ENCODE measurements at places on chromosomes 7 and 10.
A peak's percentile ranks its signal among the peaks of the same experiment; 100 is the strongest.

GRCh38 chr10:72785409-72785808 is 93.5 kb downstream of the MCU start:
- DNase-seq: no peak

GRCh38 chr7:82358009-82358578 is 85.5 kb downstream of the CACNA2D1 start:
- DNase-seq: no peak

- DNase-seq: no peak
Measured at GRCh38 chr10:124614003-124614659, 130.0 kb downstream of the FAM53B start.

GRCh38 chr7:148159331-148159730 is 431.2 kb upstream of the C7orf33 start:
- no peak for DNase-seq

DNA sequence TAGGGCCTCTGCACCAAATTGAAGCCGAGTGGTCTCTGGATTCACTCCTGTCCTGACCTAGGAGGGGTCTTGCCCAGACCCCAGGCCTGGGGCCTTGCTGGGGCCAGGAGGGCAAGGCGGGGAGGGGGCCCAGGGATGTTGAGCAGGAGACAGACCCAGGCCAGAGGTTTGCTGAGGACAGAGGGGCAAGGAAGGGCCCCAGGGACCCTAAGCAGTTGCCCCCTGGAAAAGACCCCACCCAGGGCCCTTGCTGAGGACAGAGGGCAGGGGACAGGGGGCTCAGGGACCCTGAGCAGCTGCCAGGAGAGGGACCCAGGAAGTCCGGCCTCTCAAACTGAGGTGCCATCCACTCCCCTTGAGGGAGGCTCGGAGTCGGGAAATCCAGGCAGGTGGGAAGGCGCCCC is 32.7 kb downstream of the FOXL3 start:
- no peak for DNase-seq

DNA sequence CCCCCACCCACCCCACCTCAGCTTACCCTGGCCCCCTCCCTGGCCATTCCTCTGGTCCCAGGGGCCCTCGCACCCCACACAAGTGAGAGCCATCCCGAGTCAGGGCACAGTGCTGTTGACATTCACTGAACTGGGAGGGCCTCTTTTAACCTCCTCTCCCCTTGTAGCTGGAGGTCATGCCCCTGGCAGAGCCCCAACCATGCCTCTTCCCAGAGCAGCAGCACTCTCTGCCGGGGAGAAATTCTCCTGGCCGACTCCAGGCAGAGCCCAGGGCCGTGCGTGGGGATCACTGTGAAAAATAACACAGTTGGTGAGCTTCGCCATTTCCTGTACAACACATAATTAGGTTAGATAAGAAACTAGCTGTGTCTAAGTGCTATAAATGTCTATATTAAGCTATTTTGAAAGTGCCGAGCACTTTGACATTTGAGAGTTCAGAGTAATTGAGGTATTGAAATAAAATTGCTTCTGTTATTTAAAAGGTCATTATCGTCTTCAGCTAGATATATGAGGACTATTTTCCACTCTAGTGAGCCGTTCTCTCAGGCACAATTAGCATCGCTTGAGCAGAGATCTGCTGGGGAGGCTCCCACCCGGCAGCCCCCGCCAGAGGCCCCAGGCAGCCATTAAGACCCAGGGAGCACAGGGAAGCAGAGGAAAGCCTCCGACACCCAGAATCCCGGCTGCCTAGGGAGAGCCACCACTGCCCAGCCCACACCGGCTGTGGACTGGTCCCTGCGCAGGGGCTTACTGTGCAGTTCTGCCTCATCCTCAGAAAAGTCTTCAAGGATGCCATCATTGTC is 62.4 kb upstream of the LRRC18 start:
- DNase-seq: no peak

DNA sequence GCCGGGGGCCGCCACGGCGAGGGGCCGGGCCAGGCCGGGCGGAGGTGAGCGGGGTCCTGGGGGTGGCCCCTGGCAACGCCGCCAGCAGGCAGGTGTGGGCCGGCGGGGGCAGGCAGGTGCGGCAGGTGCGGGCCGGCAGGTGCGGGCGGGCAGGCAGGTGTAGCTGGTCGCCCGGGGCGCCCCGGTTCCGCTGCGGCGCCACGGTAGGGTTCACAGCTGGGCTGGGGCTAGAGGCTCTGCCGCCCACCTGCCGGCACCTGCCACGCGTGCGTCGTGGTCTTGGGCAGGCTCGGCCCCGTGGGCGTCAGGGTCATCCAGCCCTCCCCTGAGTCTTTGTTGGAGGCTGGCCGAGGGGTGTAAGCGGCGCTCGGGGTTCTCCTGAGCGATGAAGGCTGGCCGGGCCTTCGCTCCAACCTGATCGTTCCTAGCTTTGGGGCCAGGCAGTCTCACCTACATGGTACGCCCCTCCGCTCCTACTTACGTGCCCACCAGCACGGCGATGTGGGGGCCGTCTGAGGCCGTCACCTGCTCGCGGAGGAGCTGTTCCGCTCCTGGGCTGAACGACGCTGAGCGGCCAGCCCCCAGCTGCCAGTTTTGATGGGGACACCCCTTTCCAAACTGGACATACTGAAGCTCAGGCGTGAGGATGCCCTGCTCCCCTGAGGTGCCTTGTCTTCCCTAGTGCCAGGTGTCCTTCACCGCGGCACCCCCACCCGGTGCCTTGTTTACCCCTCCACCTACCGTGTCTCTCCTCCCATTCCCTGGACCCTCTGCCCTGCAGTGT is 493 bp downstream of the ZMIZ2 start:
- no peak for DNase-seq

- DNase-seq: peak; percentile 3
Measured at GRCh38 chr10:125201108-125201524, 40.8 kb upstream of the CTBP2 start.

- no peak for DNase-seq
Measured at GRCh38 chr7:99229234-99229633, 21.3 kb upstream of the KPNA7 start.

GRCh38 chr7:98934267-98934666 is 55.9 kb downstream of the TRRAP start:
- DNase-seq: no peak

- DNase-seq: no peak
Measured at GRCh38 chr10:114349522-114350215, 54.6 kb downstream of the AFAP1L2 start.

- DNase-seq: no peak
Measured at GRCh38 chr7:132866144-132866531, 215.8 kb downstream of the CHCHD3 start.

DNA sequence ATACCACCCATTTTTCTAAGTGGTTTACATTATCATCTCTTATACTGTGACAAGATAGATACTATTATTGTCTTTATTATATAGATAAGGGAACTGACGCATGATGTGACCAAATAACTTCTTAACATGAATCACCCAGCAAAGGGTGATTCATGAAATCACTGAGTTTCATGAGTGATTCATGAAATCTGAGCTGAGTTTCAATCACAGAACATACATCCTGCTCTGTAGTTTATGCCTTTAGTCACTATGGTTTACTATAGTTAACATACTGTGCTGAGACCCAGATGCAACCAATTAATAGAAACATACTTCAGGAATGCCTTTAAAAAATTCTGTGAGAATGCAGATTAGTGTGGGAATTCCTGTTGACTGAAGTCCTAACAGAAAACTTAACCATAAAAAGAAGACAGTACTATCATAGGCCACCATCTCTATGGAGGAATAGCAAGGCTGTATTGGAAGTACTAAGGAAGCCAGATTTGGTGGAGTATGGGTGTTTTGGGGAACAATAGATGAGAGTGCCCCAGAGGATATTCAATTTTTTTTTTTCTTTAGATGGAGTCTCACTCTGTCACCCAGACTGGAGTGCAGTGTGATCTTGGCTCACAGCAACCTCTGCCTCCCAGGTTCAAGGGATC is 43.1 kb upstream of the SEMA3A start:
- peak; percentile 81 for DNase-seq

GRCh38 chr10:121577568-121577967 is 20.7 kb downstream of the FGFR2 start:
- no peak for DNase-seq

DNA sequence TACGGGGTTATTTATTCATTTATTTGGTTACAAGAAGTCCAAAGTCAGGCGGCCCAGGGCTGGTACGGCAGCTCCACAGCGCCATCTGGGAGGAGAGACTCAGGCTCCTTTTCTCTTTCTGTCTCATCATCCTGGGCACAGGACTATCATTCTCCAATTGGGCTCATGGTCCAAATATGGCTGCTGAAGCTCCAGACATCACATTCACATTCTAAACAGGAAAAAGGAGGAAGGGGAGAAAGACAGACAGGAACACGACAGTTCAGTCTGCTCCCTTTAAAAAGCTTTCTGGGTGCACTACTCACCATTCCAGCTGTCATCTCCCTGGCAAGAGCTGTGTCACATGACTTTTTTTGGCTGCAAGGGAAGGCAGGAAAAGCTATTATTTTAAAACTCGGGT is 74.4 kb upstream of the PDZD8 start:
- DNase-seq: no peak

DNA sequence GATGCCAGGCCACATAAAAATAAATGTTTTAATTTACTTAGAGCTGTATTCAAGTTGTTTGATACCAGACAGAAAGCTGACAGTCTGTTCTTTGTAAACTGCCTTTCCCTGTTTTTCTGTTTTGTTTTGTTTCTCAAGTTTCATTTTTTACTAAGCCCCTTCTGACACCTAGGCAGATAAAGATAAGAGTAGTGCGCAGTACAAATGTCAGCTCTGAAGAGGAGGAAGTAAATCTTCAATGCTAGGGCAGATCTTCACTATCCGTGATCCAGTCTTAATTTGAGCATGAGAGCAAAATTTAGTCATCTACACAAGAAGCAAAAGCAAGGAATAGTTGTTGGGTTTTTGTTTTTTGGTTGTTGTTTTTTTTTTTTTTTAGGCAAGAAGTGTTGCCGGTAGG is 27.3 kb downstream of the MTURN start:
- DNase-seq: no peak

All from suppressor macrophage treated with lipopolysaccharide for 4 hours (primary cell).